A549 treated with RU486 at 1 μM for 4 hours (cell line): ENCODE measurements at places on chromosomes 11 and 22. TPM values are rescaled to one million over a fixed set of nuclear protein-coding genes. Genes with fewer than 3 reads are reported as not detected.

KCNK4 gene
- 0.21 TPM in 1 of 5 replicates, not detected in the others for total RNA-seq

RTN4RL2 gene
- 60.5 to 129 TPM (median 112 TPM) in 5 replicates for total RNA-seq

SSRP1 gene
- total RNA-seq: 217 to 261 TPM (median 235 TPM) in 5 replicates

OR52D1 gene
- total RNA-seq: not detected in 5 replicates

OR6T1 gene
- total RNA-seq: not detected in 5 replicates

ZBED5 gene
- 18.2 to 37.5 TPM (median 35.4 TPM) in 5 replicates for total RNA-seq

DRD2 gene
- 0.15 to 0.22 TPM in 2 of 5 replicates, not detected in the others for total RNA-seq
